Right lung (tissue), 10 donors: ENCODE measurements at places on chromosomes 12 and 14. TPM values are rescaled to one million over a fixed set of nuclear protein-coding genes. Genes with fewer than 3 reads are reported as not detected.

Gene DCN
- 1,676 TPM for polyA plus RNA-seq

Gene BLTP3B
- polyA plus RNA-seq, result 22.7 TPM

Gene CGRRF1
- polyA plus RNA-seq, result 24.2 TPM

Gene MYF6
- polyA plus RNA-seq, result 0.48 TPM

Gene BBOF1
- polyA plus RNA-seq, result 13.1 TPM

Gene TUBA1A
- 564 TPM for polyA plus RNA-seq

Gene SERPINA5
- 0.28 TPM for polyA plus RNA-seq

Gene AP4S1
- 16.1 TPM for polyA plus RNA-seq

Gene RASSF8
- polyA plus RNA-seq, result 37.6 TPM

Gene GPR84
- 0.16 TPM for polyA plus RNA-seq

Gene SLC16A7
- 3.3 TPM for polyA plus RNA-seq

Gene RNASE8
- not detected for polyA plus RNA-seq

Gene MAPKAPK5
- 54.0 TPM for polyA plus RNA-seq

Gene LRP6
- polyA plus RNA-seq, result 63.4 TPM

Gene EPYC
- polyA plus RNA-seq, result 0.28 TPM
